Activated naive CD8-positive, alpha-beta T cell treated with anti-CD3 and anti-CD28 coated beads for 36 hours (primary cell): ENCODE measurements at places on chromosomes 7 and 10. TPM values are rescaled to one million over a fixed set of nuclear protein-coding genes. Genes with fewer than 3 reads are reported as not detected.

Gene STEAP1B
- not detected for total RNA-seq

Gene NPSR1
- total RNA-seq = not detected

Gene LSM8
- 46.2 TPM for total RNA-seq

Gene GPR141
- not detected for total RNA-seq

Gene DPYSL4
- total RNA-seq = 19.9 TPM

GRCh38 chr10:78863140-78863905 is 205.4 kb upstream of the ZMIZ1 start:
- DNase-seq = no peak

GRCh38 chr10:114719311-114719710 is 61.2 kb upstream of the ABLIM1 start:
- no peak for DNase-seq

- no peak for DNase-seq
These were observed 232.0 kb downstream of the SH2D4B start for GRCh38 chr10:80769700-80770160.

GRCh38 chr7:103752995-103753394 is 236.5 kb downstream of the RELN start:
- no peak for DNase-seq

GRCh38 chr10:24569330-24569796 is 154.3 kb downstream of the ARHGAP21 start:
- DNase-seq = no peak
